Lower leg skin (tissue), 4 donors: ENCODE measurements at places on chromosomes 11 and 22.

- DNase-seq: no peak
These were observed 832.5 kb downstream of the TBC1D22A start for GRCh38 chr22:47594836-47595521.

DNA sequence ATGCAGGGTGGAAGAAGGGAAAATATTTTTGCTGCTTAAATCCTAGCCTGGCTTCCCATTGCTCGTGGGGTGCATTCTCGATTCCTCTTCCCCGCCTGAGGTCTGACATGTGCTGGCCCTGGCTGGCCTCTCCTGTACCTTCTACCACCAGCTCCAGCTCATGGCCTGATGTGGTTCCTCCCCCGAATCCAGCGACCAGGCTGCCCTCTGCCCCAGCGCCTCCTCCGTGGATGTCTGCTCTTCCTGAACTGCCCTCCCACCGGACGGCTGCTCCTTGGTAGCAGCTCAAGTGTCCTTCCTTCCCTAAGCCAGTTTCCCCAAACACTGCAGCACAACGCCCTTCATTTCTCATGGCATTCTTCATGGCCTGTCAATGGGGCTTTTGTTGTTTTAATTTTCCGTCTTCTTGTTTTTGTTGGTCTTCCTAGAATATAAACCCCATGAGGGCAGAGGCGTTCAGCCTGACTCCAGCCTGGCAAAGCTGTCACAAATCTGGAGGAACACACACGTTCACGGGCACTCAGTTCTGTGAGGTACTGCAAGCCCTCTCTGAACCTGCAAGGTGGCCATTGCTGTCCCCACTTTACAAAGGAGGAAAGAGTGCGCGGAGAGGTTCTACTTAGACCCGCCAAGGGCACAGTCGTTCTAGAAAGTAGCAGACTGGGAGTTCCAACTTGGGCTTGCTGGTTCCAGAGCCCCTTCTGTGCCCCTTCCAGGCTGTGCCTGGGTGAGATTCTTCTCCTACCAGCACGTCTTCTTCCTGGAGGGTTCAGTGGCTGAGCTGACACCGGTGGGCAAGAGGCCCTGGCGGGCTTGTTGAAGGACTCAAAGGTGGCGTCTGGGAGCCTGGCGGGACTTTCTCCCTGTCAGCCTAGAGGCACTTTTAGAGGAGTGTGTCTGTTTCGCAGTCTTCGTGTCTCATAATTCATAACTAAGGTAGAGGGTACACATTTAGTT lies 953 bp upstream of the LRP5 start:
- DNase-seq: no peak

DNA sequence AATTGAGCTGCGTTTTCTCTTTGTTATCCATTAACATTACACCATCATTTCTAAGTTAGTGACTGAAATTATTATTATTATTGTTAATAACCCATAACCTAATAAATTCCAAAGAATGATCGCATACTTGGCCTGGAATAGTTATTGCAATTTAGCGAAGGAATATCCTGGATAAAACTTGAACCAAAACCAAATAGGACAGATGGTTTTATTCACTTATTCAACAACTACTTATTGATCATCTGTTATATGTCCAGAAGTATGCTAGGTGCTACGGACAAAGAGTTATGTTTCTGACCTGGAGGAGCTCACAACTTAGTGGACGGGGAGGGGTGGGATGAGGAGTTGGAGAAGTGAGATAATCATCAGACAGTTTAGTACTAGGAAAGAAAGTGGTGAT lies 44.8 kb upstream of the ARHGAP20 start:
- DNase-seq: no peak

DNA sequence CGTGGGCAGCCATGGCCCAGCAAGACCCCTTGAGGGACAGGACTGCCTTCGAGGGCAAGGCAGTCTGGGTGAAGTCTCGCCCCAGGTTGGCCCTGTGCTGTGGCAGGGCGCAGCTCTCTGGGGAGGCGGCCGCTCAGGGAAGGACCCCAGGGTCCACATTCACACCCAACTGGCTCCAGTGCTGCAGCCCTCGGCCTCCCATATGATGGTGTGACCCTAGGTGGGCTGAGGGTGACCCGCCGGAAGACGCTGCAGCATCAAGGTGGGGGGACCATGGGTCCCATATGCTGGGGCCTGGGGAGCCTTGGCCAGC lies 28.0 kb upstream of the CCDC188 start:
- no peak for DNase-seq

GRCh38 chr11:94895971-94896370 lies 77.4 kb downstream of the CWC15 start:
- no peak for DNase-seq

DNA sequence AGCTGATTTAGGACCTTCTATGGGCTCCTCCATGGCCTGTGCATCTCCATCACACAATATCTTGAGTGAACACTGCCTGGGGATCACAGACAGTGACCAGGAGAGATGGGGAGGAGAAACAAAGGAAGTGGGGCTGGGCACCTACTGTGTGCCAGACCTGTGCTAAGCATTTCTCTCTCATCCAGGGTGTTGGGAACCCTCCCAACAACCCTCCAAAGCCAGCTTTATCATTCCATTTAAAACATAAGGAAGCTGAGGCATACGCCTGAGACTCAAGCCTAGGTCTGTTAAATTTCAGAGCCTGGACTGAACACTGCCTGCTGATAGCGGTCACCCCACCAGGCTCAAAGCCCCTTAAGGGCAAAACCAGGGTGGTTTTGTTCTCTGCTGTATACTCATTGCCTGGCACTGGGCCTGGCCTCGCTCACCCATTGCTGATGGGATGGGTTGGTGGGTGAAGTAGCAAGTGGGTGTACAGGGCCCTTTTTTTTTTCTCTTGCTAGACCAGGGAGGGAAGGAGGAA lies 130.1 kb downstream of the MN1 start:
- DNase-seq: no peak

- DNase-seq: no peak
These were observed 61.5 kb downstream of the TMPRSS5 start for GRCh38 chr11:113644605-113645004.

DNA sequence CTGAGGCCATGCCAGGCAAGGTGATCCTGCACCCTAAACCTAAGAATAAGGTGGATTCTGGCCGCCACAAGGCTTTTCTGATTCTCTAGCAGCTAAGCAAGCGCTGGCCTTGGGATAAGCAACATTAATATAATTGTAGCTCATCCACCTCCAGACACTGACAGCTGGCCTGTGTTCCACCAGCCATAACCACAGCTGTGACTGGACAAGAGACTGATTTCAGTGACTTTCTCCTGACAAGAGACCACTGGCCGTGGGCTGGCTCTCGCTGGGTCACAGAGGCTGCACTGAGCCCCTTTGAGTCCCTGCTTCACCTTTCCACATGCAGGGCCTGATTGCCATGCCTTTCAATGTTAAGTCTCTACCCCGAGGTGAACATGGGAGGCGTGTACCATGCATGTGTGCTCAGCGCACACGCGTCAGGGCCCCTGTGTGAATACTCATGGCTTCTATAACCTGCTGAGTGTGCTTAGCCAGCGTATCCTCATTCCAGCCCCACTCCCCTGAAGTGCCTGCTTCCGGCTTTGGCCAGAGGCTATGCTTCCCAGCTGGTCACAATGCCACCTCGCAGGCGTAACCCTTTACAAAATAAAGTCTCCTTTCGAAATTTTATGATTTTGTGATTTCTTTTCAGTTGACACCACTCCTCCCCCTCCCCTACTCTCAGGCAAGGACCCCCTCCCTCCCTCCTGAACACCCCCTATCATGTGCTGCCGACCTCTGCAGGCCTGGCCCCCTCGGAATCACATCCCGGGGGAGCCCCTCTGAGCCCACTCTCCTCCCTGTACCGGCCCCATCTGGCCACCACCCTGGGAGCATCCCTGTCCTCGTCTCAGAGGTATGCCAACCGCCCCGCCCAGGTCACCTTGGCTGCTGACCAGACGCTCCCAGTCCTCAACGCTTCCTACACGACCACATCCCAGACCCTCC lies 128.1 kb downstream of the CTTN start:
- DNase-seq: no peak
